Stimulated activated CD8-positive, alpha-beta memory T cell treated with anti-CD3 and anti-CD28 coated beads, Interleukin-2, amount 100 ng/mL, for 48 hours (primary cell): ENCODE measurements at places on chromosomes 1 and 21.

DNA sequence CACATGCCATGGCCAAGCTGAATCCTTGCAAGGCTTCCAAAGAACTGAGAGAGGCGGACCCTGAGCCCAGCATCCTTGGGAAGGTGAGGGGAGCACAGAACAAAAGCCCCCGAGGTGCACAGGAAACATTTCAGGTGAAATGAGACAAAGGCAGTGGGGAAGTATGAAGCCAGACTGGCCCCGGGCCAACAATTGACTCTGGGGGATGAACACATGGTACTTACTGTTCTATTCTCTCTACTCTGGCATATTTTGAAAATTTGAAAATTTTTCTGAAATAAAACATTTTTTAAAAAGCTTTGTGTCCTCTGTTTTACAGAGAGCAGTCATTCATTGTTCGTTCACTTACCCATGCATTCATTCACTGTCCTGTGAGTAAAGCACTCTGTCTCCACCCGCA is 77.7 kb downstream of the GRIK3 start:
- no peak for DNase-seq

GRCh38 chr1:45448357-45448756 is 42.6 kb downstream of the TESK2 start:
- DNase-seq: no peak

DNA sequence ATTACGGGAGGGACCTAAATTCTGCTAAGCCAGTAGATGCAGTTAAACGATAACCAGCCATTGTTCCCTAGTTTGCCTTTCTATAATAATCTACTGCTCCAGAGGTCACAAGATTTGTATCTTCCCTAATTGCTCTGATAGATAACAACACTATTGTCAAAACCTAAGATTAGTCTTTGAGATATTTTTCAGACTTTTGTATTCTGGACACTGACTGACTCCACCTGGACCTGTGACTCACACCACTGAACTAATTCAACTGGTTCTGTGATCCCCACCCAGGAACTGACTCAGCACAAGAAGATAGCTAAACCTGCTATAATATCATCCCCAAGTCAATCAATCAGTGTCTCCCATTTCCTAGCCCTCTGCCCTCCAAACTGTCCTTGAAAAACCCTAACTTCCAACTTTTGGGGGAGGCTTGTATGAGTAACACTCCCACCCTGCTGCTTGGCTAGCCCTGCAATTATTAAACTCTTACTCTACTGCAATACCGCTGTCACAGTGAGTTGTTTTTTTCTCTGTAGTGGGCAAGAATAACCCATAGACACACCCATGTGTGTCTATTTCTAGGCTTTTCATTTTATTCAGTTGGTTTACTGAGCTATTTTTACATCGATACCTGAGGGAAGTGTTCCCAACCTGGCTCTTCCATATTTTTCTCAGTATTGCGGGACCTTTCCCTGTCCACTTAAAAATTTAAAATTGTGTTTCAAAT is 11.2 kb downstream of the KIFAP3 start:
- DNase-seq: no peak

- DNase-seq: no peak
These were observed 53.2 kb upstream of the CFAP126 start for GRCh38 chr1:161420763-161421455.

DNA sequence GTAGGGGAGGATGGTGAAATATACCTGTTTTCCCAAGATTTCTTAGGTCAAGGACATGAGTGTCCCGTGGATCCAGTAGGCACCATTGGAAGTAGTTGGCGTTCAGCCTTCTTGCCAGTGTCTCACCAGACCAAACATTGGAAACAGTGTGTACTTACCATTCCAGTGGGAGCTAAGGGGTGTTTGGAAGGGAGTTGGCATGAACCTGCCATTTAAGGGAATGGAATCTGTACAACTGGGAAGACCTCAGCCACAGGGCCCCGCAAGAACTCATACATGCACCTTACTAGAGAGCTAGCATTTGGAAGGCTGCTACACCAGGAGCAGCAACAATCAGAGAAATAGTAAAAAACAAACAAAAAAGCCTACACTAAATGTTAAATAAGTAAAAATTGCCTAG is 12.7 kb downstream of the ATP5PF start:
- DNase-seq: no peak

DNA sequence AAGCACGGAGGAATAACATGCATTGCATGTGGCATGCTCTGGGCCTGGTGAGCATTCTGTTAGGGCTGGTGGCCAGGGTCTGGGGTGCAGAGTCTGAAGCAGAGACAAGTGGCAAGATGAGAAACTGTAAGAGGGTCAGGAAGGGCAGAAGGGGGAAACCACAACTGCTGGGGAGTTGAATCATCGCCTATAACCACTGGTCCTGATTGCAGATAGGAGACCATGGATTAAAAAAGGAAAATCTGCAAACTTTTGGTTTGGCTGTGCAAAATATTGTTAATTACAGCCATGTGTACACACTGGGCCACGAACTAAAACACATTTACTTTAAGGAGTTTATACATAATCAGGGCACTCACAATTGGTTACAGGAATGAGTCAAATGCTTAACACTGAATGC is 76.6 kb downstream of the TGFBR3 start:
- DNase-seq: no peak

DNA sequence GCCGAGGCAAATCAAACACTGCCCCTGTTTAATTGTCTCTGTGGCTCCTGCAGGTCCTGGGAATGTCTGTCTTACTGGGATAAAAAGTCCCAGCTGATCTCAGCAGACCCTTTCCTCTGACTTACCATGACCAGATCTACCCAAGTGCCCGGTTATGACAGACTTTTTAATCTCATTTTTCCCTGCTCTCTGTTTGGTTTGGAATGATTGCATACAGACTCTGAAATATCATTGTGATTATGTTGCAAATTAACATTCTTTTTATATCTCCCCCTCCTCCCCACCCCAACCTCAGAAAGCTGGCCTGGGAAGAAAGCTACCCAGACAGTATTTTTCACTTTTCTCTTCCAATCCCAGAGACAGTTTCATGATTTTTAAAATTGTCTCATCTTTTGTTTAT is 16.3 kb downstream of the RAB7B start:
- no peak for DNase-seq

- DNase-seq: no peak
These were observed 35.9 kb downstream of the EPHA2 start for GRCh38 chr1:16119926-16120325.
